ENCODE measurements at places on chromosomes 7 and 10.

DNA sequence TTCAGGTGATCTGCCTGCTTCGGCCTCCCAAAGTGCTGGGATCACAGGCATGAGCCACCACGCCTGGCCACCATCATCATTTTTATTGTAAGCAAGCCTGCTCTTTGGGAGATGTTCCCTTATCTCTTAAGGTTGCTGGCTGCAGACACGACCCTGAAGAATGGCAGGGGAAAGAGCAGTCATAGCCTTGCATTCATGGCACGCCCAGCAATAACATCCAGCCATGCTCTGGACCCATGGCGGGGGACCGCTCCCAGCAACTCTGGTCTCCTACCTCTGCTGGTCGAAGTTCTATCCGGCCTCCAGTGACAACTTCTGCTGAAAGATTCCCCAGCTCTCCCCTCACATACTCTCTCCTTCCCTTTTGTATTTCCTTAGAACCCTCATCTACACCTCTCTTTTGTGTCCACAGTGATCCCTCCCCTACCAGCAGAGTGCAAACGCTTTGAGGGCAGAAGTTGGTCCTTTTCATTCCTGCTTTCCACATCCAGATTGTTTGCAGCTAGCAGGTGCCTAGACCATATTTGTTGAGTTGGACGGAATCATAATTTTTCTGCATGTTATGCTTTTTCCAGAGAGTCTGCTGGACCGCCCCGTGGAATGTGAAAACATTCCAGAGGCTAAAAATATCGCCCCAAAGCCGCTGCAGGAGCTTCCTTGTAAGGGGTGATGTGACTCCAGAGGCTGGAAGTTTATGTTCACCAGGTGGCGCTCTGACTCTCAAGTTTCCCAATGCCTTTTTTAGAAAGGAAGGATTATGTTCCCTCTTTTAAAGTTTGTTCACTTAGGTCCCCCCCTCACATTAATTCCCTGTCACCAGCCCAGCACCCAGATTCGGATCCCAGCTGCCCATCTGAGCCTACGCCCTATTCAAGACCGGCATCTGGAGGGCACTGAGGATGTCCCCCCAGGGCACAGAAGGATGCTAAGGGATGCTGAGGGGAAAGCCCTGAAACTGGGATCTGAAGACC lies 4.3 kb upstream of the MARVELD1 start:
- DNase-seq = peak; percentile 75

DNA sequence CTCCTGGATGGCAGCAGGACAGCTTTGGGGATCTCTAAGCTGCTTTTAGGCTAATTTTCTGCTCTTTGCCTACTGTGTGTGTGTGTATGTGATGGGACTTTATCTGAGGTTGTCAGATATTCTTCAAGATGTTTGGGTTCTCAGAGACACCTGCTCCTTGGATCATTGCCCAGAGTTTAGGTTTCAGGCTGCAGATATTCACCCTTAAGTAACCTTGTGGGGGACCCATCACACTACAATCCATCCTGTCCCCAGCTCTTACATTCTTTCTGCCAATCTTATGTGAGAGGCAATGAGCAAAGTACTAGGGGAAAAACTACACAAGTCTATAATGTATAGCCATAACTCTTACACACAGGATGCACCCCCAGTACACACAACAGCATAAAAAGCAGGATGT lies 263.0 kb upstream of the ZWINT start:
- no peak for DNase-seq

DNA sequence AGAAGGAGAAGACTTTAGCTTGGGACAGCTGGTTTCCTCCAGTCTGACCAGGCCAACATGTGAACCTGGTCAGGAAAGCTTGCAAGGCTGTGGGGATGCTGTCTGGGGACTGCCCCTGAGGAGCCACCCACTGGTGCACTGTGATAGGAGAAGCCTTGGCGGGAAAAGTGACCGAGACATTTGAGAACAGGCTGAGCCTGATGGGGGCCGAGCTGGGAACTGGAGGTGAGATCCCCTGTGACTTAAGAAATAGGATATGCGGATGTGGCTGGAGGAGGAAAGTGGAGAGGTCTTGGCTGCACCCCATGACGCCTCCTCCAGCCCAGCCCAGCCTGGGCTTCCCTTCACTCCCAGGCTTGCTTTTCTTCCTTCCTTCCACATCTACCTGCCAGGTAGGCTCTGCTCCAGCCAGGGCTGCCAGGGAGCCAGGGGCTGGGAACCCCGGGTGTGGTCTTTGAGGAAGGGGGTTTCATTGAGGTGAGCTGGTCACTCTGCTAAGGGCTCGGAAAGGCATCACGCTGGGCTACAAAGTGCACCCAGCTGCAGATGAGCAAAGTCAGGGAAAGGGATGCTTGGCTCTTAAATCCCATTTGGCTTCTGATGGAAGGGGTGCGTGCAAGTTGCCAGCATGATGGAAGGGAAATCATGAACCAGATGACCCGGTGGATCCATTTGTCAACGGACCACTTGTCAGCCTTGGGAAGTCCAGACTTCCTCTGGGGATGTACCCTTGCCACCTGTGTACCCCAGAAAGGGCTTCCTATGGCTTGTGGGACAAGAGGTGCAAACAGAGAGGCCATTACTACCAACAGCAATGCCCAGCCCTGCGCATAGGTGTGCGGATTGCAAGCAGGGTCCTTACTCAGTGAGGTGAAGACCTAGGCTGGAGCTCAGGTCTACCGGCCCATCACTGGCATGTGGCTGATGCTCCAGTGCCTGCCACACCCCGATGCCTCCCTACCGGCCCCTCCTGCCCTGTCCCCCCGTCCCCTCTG lies 66.3 kb downstream of the C10orf143 start:
- DNase-seq = no peak

DNA sequence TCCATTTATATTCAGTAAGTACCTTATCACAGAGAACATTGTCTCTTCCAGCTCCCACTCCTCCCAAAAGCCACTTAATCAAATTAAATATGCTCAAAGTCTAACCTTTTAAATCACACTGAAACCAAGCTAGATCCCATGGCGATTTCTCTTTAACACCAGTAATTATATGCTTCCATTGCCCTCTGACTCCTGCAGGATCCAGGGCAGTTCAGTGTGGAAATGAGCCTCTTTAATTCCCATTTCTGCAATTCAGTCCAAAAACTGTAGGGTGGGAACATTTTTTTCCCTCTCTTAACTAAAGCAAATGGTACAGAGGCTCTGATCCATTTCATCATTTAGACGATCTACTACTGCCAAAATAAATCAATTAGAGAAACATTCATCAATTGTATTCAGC lies 872.3 kb upstream of the PHF14 start:
- DNase-seq = no peak

- peak; percentile 76 for DNase-seq
Observed at GRCh38 chr10:10589540-10590303, 427.9 kb upstream of the CELF2 start.

- DNase-seq = peak; percentile 1
Observed at GRCh38 chr7:13312307-13312706, 624.9 kb downstream of the ARL4A start.

DNA sequence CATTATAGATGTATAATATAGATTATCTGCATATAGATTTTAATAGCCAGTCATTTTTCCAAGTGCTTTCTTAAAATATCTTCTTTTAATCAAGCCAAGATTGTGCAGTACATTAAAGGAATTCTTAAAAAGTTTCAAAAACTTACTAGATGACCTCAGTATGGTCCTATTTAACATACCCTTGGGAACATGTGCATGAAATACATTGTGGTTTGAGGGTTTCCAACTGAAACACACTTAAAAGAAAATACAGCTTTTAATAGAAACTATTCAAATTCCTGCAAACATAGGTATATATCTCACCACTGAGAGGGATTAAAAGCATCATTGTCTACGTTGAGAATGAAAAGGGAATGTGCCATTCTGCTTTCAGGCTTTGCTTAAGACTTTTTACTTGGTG lies 364.9 kb downstream of the SUGCT start:
- DNase-seq = no peak

DNA sequence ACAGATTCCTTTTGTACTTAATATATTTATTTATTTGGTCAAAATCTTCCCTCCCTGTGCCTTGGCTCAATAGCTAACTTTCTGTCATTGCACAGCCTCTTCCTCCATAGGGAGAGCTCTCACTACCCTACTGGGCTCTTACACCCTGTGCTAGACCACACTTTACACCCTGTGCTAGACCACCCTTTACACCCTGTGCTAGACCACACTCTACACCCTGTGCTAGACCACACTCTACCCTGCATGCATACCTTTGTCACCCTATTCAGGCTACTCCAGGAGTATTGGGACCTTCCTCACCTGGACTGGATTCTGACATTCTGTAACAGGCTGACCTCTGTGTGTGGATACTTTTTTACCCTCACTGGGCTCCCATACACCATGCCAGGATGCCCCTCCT lies 298.5 kb upstream of the TPK1 start:
- DNase-seq = no peak

DNA sequence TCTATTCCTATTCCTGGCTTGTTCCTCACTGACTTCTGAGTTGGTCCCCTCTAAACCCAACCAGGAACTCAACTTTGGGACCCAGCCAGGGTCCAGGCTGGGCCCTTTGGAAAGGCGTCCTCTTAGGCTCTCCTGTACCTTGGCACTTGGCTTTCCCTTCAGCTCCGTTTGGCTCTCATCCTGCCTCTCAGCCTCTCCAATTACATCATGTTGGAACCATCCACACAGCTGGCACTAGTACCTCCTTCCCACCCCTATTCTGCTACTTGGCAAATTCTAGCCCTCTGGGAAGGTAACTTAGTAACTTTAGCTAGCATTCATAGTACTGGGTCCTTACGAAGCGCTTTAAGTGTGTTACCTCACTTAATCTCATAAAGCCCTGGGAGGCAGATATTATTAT lies 205.3 kb upstream of the HABP2 start:
- DNase-seq = no peak

DNA sequence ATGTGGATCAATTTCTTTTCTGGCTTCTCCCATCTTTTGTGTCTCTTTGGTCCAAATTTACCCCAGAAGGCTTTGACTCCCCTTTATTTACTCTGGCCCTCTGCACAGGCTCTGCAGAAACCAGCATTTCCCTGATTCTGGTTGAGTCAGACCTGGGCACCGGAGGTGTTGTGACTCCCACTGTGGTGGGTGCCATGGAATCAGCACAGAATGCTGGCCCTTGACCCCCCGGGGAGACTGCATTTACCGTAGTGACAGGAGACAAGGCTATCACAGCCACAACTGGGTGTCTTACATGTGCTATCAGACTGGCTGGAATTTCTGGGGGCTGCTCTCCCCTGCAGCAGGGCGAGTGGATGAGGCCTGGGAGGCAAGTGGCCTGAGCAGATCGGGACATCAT lies 37.6 kb downstream of the PLXDC2 start:
- DNase-seq = no peak

- no peak for DNase-seq
Observed at GRCh38 chr10:97312897-97313296, 6.2 kb upstream of the FRAT1 start.

- DNase-seq = peak; percentile 33
Observed at GRCh38 chr10:132654708-132655661, 117.4 kb downstream of the INPP5A start.

DNA sequence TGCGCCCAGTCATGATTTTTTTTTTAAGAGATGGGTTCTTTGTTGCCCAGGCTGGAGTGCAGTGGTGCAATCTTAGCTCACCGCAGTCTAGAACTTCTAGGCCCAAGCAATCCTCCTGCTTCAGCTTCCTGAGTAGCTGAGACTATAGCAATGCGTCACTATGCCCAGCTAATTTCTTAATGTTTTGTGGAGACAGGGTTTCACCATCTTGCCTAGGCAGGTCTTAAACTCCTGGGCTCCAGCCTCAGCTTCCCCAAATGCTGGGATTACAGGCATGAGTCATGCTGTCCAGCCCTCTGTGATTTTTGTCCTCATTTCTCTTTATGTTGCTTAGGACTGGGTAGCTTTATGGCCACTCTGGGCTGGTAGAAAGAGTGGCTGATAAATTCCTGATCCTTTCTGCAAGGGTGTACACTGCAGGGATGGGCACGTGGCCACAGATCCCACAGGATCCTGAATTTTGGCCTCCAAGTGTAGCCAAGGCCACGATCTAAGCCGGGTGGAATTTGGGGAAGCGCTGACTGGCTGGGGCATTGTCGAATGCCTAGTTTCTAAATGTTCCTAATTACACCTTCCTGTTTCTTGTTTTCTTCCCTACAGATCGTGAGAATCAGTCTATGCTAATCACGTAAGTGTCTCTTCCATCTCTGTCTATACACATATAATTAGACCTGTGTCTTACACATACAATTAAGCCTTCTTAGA lies 24.1 kb upstream of the MYH16 start:
- DNase-seq = peak; percentile 4

DNA sequence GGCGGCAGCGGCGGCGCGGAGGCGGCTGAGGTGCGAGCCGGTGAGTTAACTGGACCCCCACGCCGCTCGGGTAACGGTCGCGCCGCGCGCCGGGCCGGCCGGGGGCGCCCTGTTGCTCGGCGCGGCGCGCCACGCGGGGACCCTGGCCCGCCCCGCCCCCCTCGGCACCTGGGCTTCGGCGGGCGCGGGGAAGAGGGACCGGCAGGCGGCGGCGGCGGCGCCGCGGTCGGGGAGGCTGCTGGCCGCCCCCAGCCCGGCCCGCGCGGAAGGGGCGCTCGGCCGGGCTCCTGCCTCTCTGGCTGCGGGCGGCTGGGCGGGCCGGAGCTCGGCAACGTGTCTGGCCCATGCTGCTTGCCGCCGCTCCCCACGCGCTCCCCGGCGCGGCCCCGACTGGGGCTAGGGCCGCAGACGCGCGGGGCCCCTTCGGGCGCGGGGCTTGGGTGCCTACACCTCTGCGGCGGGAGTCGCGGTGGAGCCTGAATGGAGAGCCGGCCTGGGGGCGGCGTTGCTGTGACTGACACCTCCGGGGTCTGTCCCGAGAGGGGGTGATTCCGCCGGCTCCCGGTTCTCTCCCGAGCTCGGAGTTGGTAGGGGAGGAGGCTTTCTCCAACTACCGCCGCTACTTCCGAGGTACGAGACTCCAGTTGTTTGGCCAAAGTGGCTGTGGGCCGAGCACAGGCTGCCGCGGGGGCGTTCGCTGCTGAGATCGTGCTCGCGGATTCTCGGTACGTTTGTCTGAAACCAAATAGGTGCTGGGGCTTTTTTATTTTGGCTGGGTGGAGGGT lies 494 bp downstream of the PALS2 start:
- peak; percentile 56 for DNase-seq

DNA sequence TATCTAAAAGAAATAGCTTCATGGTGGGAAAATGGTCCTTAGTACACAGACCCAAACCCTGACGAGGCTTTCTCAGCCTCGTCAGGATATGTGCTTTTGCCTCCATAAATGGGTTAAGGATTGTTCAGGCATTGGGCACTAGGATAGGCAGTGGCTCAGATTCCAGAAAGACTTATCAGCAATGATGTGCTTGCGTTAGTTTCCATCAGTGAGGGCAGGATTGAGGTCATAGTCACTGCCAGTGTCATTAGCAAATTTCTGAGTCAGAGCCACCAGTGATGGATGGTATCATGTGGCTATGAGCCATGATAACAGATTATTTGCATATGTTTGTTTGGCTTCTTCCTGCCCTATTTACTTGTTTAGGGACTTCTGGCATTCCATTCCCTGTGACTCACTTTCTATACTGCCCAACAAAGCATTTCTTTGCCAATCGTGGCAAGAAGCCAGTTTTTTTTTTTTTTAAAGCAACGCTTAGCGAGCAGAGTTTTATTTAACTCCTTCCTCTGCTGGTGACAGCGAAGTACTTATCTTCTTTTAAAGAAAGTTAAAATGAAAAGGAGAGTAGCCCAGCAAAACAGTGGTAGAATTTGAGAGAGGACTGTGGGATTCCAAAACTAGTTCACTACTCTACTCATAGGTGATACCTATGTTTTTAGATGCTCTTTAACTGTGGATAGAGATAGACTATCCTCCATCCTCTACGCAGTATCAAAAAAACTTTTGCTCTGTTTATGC lies 44.4 kb downstream of the MYPN start:
- DNase-seq = peak; percentile 95
